Fibroblast of skin of scalp (primary cell): ENCODE measurements at places on chromosomes 5 and 9.

DNA sequence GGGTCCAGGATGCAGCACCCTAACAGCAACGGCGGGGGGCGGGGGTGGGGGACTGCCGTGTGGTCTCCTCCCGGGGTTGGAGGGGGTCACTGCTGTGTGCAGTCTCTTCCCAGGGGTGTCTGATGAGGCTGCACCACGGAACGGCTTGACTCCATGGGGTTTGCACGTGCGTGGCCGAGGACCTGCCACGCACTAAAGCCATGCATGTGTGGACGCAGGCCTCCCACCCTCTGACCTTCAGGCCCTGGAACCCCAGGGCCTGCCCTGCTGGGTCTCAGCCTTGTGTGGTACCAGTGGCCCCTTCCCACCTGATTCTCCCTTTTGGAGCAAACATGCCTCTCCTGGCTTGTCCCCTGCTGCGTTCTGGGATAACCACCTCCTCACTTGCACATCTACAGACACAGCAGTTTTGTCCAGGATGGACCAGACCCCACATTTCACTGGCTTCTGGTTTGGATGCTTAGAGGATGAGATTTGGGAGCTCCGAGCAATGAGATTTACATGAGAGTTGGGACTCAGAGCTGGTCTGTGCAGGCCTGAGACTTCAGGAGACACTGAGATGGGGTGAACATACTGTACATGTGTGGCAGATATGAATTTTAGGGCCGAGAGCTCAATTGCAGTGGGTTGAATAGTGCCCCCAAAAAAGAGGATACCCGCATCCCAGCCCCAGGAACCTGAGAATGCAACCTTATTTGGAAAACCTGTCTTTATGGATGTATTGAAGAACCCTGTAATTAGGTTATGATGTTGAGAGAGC, 45.8 kb downstream of the SLC12A7 start:
- no peak for DNase-seq

- no peak for DNase-seq
These were observed 504.6 kb upstream of the BRINP1 start for GRCh38 chr9:119873877-119874276.

GRCh38 chr9:93574091-93574899, 2.1 kb upstream of the PHF2 start:
- DNase-seq: no peak

- peak; percentile 12 for DNase-seq
These were observed 70.4 kb upstream of the CTSV start for GRCh38 chr9:97109194-97109811.

GRCh38 chr9:126472198-126472947, 141.4 kb upstream of the LMX1B start:
- no peak for DNase-seq

DNA sequence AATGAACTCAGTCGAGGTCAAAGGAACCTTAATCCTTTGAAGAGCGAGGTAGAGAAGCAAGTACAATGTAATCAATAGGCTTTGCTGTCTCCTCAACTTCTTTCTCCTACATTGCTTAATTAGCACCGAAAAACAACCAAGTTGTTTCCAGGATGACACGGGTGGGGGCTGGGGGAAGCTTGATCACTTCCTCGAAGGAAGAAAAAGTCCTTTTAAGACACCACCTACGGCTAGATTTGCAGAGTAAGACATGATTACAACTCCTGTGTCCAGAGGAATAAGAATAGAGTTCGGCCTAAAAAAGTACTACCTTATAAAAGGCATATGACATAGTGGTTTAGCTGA, 811 bp upstream of the ARRDC3 start:
- no peak for DNase-seq

DNA sequence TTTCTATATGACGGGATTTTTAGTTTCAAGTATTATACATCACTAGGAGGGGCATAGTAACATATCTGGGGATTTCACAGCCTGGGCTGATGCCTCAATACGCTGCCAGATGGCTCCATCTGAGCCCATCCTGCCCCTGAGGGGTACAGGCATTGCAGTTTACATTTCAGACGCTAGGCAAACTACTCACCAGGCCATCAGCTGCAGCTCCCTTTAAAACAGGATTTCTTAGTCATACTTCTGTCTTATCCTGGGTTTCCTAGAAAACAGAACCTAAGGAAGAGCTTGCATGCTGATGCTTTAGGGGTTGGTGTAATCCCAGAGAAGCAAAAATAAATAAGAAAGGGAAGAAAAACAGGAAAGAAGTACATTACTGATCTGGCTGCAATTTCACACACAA, 372.8 kb upstream of the PIK3R1 start:
- peak; percentile 11 for DNase-seq

GRCh38 chr9:12643686-12644085, 49.5 kb upstream of the TYRP1 start:
- DNase-seq: peak; percentile 47

DNA sequence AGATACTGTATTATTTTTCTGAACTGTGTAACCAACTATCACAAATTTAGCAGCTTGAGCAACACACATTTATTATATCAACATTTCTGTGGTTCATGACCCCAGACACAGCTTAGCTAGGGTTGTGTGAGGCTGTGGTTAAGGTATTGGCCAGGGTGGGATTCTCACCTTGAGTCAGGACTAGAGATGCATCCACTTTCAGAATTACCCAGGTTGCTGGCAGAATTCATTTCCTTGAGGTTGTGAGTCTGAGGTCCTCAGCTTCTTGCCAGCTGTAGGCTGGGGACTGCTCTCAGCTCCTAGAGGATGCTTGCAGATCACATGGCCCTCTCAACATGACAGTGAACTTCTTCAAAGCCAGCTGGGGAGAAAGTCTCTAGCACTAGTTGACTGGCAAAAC, 122.5 kb upstream of the RASGRF2 start:
- DNase-seq: no peak

DNA sequence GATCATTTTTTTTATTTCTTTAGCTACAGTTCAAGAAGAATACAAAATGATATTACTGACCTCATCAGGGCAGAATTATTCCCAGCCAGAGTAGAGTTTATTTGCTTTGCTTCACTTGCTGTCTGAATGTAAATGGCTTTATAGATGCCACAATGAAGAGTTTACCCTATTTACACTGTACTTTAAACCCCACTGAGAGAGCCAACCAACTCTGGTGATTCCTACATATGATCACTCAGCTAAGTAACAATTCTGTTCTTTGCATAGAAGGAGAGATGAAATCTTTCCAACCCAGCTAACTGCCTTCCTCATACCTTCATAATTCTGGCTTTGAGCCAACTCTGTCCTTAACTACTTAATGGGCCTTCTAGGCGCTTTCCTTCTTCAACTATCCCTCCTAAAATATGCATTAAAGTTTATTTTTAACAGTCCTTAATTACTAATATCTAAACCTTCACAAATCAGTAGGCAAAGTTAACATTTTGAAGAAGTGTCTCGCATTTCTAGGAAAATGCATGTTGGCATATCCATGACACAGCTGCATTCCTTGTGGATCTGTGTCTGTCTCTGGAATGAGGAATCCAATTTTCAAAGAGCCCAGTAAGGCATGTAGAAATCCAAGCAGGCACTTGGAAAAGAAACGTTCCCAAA, 284.8 kb upstream of the GRAMD2B start:
- peak; percentile 85 for DNase-seq

DNA sequence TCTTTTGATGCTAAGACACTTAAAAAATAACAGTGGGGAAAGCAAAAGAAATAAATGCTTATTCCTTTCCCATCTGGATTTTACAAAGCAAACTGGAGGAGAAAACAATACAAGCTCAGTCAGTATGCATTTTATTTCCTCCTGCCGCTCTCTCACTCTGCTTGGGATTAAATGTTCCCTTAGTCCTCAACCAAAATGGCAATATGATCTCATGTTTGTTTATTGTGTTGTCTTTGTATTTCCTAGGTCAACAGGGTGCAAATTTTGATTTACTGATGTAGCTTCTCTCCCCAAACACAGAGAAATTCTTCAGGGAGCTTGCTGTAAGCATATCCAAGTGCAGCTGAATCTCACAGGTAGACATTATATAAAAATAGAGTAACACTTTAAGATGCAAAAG, 92.1 kb upstream of the ERBIN start:
- DNase-seq: no peak

GRCh38 chr5:56291079-56291643, 58.0 kb upstream of the ANKRD55 start:
- DNase-seq: no peak

GRCh38 chr9:32705059-32705458, 69.6 kb upstream of the TAF1L start:
- peak; percentile 22 for DNase-seq

GRCh38 chr5:81787474-81788242, 36.8 kb upstream of the SSBP2 start:
- DNase-seq: peak; percentile 82

GRCh38 chr5:89722538-89722937, 687.0 kb downstream of the CETN3 start:
- DNase-seq: no peak

DNA sequence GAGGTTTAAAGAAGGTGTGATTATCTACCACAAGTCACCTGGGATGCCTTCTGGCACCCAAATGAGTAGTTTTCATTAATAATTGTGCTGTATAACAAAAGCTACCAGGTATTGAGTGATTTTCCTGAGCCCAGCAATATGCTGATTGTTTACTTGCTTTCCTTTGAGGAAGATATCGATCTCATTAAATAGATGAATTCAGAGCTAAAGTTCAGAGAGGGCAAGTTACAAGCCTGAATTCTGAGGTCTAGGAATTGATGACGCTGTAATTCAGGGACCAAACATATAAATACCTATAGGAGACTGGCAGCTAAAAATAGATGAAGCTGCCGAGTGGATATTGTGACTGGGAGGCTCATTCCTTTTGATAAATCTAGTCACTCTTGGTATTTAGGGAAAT, 1.1 kb downstream of the ERCC6L2 start:
- peak; percentile 36 for DNase-seq

DNA sequence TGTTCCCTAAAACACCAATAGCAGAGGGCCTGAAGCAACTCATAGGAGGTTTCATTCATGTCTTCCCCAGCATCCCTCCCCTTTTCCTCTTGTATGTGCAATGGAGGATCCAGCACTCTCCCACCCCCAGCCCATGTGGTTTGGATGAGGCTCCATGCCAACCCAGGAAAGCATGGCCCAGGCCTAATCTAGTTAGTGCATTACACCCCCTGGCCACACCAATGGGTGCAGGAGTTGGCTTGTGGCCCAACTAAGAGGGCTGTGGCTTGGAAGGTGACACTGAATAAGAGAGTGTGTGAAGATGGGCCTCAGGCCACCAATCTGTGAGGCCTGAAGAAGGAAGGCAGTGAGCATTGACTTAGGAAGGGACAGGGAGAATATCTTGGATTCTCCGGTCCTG, 70.8 kb upstream of the SMIM23 start:
- no peak for DNase-seq

DNA sequence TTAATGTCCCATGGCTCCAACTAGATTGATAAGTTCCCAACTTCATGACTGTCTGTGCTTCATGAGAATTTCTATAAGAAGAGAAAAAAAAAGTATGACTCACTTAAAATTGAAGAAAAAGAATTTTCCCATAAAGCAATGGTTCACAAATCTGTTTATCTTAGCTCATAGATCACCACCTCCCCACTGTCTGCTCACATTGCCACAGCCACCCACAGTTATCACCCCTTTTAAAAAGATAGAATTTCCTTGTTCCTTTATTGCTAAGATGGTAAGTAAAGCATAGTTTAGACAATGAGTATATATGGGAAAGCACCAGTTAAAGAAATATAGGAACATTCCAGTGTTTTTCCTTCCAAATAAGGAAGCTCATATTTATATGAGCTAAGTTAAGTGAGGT, 67.1 kb downstream of the ALDH7A1 start:
- DNase-seq: peak; percentile 67

GRCh38 chr5:54964405-54964804, 21.0 kb downstream of the ESM1 start:
- DNase-seq: no peak

GRCh38 chr5:5497152-5497788, 74.8 kb downstream of the ICE1 start:
- peak; percentile 55 for DNase-seq

- peak; percentile 26 for DNase-seq
These were observed 164.5 kb upstream of the NFIB start for GRCh38 chr9:14478175-14479162.

DNA sequence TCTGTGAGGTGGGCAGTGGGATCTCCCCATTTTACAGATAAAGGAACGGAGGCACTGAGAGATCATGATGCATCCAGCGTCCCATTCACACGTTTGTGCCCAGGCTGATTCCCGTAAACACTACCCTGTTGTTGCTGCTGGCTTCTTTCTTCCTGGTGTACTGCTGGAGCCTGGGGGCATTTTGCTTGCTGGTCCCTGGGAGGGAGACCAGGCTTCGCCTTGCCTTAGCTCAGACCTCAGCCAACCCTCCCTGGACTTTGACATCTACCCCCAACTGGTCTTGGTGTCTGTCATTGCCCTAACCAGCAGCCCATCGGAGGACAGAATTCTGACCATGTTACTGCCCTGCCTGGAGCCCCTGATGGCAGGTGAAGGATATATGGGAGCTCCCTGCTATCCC, 82.4 kb downstream of the ZNF618 start:
- no peak for DNase-seq

GRCh38 chr5:109612278-109612905, 77.3 kb upstream of the MAN2A1 start:
- no peak for DNase-seq

GRCh38 chr5:75886706-75887105, 169.5 kb upstream of the POC5 start:
- DNase-seq: peak; percentile 27

DNA sequence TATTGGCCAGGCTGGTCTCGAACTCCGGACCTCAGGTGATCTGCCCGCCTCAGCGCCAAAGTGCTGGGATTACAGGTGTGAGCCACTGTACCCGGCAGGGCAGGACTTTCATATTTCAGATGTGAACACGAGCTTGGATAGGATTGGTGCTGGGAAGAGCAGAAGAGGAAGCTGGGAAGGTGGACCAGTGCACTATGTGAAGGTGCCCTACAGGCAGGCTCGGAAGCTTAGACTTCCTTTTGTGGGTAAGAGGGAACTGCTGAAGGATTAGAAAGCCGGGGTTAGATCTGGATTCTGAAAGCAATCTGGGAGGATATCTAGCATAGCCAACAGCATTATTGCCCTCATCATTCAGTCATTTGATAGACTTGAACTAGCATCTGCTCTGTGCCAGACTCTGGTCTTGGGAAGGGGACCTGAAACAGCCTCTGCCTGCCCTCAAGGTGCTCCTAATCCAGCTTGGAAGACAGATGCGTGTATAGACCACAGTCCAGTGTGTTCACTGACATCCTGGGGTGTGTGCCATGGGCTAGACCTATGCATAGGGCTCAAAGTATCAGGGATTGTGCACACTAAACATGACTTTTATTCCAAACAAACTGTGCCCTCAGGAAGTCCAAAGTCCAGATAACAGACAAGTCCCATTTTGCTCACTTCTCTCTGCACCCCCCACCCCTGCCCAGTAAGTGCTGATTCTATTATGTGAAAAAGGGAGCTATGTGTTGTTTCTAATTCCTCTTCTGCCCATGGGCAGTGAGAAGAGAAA, 637 bp downstream of the CBY3 start:
- no peak for DNase-seq

DNA sequence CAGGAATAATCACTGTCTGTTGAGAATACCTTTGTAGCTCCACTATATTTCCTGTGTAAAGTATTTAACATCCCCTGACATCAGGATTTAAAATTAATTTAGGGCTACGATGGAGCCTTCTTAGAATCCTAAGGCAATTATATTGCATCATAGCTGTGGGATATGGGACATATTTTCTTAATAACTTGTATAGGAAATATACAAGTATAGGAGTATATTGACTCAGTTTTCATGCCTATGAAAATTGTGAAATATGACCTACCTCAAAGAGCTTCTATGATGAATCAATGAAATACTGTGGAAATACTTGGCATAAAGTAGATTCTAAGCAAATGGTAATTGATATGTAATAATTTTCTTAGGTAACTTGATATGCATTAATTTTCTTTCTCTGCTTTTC, 221.0 kb upstream of the KLF4 start:
- DNase-seq: peak; percentile 38

GRCh38 chr5:58825441-58825840, 242.6 kb downstream of the RAB3C start:
- no peak for DNase-seq
